ENCODE measurements at places on chromosomes 5 and 9.

DNA sequence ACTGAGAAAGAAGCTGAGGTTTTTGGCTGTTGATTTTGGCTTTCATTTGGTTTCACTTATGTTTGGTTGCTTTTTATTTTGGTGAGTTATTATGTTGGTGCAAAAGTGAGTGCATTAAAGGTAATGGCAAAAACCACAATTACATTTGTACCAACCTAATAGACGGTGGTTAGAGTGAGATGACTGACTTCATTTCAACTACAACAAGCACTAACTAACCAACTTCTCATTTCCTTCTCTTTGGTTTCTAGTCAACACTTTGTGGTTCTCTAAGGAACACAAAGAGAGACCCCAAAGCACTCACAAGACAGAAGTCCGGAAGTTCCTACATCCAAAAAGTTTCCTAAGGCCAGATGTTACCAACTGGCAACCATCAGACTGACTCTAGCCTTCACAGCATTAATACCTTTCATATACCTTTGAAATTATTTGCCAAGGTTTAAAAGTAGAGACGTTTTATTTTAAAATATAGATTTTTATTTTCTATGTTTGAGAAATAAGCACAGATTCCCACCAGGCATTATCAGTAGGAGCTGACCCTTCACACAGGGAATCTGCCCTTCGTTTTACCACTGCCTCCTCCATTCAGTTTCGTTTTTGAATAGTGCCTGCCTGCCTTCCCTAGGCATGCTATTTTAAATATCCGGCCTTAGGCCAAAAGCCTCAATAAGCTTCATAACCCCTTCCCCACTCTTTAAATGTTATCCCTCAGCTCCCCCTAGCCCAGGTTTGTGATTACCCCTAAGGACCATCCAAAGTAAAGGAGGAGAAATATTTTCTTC lies 301.1 kb upstream of the PTGER4 start:
- DNase-seq: no peak

DNA sequence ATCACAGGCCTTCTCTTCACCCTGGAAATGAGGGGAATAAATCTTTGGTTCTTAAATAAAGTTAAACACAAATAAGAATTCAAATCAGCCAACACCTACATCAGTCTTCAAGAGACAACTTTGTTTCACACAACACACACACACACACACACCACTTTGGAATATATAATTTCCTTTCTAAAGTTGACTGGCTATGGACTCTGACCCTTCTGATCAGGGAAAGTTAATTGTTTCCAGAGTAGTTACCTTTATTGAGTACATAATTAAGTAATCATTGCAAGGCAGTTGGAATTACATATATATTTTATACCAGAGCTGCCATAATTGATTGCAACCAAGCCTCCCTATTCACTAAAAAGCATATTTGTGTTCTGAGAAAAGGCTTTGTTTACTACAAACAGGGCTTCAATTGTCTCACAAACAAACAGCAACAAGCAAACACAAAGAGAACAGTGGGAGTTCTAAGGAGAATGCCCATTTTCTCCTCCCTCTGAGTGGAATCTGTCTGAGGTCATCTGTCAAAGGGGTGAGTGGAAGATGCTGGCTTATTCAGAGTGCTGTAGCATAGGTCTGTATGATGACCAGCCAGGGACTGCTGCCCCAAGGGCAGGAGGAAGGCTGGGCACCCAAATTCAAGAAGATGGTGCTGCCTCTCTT lies 136.6 kb downstream of the SEMA6A start:
- DNase-seq: no peak

DNA sequence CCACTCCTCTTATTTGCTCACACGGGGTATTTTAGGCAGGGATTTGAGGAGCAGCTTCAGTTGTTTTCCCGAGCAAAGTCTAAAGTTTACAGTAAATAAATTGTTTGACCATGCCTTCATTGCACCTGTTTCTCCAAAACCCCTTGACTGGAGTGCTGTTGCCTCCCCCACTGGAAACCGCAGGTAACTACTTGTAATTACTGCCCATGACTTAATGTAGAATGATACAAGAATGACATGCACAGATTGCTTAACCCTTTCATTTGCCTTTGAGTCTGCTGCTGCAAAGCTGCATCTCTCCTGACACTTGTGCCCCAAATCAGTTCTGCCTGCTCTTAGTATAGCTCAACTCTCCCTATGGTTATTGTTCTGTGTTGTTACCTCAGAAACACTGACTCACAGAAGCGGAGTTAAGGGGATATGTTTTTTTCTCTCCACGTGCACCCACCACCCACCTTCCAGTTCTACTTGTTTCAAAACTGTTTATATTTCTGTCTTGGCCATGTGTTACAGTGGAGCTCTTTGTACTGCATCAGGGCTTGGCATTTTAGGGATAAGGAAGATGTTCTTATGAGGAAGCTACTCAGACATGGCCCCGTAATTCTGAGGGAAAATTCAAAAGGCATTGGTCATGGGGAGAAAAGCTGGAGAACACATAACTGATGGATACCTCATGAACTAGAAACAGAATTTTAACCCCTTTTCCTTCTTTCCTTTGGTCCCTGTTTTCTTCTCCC lies 2.3 kb downstream of the ADRB2 start:
- no peak for DNase-seq

DNA sequence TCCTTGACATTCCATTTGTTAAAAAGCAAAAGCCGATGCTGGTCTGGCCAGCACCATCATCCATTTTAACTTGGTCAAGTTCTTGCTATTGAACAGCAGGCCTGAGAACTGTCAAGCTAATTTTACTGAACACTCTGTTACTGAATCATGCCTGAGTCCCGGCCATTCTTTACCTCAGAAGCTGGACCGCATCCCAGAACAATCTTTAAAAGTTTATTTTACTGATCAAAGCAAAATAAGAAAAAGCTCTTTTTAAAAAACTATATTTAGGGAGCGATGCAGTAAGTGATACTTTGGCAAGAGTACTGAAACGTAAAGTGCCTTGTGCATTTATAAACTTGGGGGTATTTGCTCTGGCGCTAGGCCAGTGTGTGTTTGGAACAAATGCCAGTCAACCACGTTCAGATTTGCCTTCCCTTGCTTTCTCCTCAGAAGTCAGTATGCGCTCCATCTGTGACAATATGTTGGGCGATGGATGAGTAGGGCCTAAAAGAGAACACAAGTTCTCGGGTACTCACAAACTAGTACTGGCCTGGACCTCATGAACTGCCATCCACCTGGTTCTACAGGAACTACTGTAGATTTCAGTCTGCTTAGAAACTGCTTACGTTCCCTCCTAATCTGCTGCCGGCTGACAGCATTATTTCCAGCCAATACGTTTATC lies 161.9 kb downstream of the MAPKAP1 start:
- DNase-seq: no peak

GRCh38 chr9:23556459-23556858 lies 269.6 kb downstream of the ELAVL2 start:
- DNase-seq: no peak
